ENCODE measurements at places on chromosomes 3 and 15.

DNA sequence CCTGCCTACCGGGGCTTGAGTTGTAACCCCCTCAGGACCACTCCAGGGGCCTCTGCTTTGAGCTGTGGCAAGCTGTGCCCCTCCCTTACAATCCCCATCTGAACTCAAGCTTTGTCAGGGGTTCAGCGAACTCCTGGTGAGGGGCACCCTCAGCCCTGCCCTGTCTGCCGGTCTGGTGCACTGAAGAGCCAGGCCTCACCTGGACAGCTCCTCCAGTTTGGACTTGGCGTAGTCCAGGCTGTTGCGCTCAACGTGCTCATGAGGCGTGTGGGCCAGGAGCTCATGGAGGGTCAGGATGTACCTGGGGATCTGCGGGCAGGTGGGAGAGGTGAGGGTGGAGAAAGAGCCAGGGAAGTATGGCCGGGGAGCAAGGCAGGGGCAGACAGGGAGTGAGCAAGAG is 59.4 kb downstream of the RASGRF1 start:
- no peak for DNase-seq

GRCh38 chr3:119104031-119104430 is 41.9 kb upstream of the TEX55 start:
- DNase-seq, result no peak

DNA sequence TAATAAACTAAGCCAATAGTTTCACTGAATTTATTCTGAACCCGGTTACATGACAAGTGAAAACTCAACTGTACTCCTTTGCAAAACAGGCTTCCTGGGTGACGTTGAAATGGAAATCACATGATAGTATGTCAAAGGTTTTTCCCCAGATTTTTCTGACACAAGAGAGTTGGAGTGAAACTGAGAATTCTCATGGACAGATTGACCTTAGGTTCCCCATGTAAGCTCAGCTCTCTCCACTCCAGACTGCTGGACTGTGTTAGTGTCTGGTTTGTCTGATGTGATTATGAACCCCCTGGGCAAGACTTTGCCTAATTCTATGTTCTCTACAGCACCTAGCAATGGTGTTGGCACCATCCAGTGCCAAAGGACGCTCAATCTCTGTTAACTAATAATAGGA is 219.7 kb upstream of the COL8A1 start:
- DNase-seq, result no peak

- no peak for DNase-seq
Measured at GRCh38 chr15:62799037-62799436, 243.5 kb upstream of the TPM1 start.

- DNase-seq, result no peak
Measured at GRCh38 chr3:47149339-47149933, 14.5 kb downstream of the SETD2 start.

GRCh38 chr3:61184956-61185355 is 66.3 kb downstream of the FHIT start:
- DNase-seq, result no peak

GRCh38 chr3:130488288-130488687 is 28.7 kb upstream of the COL6A6 start:
- DNase-seq, result no peak

DNA sequence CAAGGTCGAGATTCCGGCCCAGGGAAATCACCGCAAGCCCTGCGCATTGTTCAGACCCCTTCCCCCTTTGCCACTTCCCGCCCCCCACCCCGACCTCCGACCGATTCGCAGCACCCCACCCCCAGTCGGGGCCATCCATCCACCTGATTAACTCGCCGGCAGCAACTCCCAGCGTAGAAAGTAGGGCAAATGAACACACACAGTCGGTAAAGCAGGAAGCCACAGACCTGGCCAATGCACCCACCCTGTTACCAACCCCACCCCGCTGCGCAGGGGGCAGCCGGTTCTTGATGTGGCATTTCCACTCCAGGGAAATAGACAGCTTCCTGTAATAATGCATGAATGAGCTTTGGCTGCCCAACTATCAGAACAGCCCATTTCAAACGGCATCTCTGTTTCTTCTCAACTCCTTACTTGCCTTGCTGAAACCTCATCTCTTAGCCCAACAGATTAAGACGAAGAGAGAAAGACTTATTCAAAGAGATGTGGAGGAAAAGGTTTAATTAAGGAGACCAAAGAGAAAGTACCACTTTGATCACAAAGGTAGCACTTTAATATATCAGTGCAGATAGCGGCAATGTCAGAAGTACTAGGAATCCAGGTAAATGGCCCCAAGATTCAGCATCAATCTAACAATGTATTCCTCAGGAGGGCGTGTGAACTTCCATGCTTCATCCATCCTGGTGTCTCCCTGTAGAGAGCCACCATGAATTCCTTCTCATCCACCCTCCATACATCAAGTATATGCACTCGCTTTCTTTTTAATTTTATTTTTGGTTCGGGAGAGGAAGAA is 1.9 kb downstream of the TNIK start:
- DNase-seq, result no peak

- DNase-seq, result no peak
Measured at GRCh38 chr3:186882881-186883685, 40.6 kb downstream of the ADIPOQ start.

DNA sequence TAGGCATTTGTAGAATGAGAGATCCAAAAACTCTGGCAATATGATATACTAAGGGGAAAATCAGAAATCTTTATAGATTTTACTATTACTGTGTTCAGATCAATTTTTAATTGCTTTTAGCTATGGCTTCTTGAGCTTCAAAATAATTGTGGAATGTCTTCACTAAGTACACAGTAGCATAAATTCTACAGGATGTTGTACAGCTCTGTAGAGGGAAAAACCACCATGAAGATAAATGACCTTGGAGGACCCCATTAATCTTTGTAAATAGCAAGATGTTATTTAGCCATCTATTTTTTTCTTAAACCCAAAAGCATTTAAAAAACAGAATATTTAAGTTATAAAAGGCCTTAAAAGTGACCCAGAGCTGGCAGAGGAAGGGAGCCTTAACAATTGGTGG is 43.9 kb upstream of the FNDC3B start:
- no peak for DNase-seq

DNA sequence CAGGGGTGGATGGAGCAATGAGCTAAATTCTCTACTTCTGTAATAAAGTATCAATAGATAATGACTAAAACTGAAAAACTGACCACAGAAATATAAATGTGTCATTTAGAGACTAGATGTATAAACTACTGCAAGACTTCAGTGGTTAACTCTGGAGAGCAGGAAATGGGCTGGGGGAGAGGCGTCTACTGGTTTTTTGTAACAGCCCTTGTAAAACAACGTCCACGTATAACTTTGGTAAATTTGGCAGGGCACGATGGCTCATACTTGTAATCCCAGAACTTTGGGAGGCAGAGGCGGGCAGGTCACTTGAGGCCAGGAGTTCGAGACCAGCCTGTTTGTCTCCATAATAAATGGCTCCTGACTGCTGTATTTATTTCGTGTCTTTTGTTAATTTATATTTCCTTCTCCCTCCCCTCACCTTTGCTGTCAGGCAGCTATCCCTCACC is 12.5 kb downstream of the RAB27A start:
- DNase-seq, result no peak

DNA sequence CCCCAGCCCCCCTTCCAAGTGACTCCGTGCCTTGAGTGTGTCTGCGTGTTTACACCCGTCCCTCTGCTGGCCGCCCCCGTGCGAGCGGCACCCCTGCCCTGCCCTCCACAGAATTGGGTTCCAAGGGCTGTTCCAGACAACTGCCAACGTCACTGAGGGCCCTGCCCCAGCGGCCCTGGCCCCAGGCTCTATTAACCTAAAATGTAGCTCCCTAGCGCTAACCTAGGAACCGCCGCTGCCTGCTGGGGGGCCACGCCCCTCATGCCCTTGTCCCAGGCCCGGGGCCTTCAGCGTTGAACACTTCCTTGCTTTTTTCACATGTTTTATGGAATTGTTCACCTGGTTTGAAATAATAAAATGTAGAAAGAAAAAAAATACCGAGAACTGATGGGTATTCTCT is 10.0 kb upstream of the SEMA3B start:
- DNase-seq, result no peak

GRCh38 chr15:95659656-95660055 is 670.8 kb upstream of the NR2F2 start:
- DNase-seq, result no peak

GRCh38 chr3:73475717-73476116 is 149.0 kb downstream of the PDZRN3 start:
- DNase-seq, result no peak

- DNase-seq, result no peak
Measured at GRCh38 chr3:61061092-61061723, 190.0 kb downstream of the FHIT start.

- DNase-seq, result no peak
Measured at GRCh38 chr15:28953573-28954195, 67.9 kb downstream of the APBA2 start.

- DNase-seq, result no peak
Measured at GRCh38 chr3:45558431-45558830, 36.1 kb upstream of the LIMD1 start.

All from retinal pigment epithelial cell (primary cell).